ENCODE measurements at places on chromosomes 1 and 21.

GRCh38 chr1:150534002-150534401 is 15.2 kb upstream of the ADAMTSL4 start:
- DNase-seq = no peak

GRCh38 chr1:145796753-145797152 is 27.1 kb downstream of the RNF115 start:
- DNase-seq = no peak

DNA sequence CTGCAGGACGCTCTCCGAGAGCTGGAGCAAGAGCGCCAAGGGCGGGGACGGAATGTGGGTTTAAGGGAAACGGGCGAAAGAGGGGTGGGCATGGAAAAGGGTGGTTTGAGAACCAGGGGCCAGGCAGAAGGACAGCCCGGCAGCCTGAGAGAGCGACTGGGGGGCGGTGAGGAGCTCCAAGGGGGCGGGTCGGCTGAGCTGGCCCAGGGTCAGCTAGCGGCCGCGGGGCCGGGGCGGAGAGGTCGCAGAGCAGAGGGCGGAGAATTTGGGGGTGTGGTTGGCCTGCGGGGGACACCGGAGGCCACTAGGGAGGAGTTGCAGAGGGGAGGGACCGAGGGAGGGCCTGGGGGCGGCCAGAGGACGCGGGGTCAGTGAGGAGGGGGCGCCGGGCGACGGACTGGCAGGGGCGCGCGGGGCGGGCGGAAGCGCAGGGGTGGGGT is 54.7 kb downstream of the NDUFS5 start:
- no peak for DNase-seq

DNA sequence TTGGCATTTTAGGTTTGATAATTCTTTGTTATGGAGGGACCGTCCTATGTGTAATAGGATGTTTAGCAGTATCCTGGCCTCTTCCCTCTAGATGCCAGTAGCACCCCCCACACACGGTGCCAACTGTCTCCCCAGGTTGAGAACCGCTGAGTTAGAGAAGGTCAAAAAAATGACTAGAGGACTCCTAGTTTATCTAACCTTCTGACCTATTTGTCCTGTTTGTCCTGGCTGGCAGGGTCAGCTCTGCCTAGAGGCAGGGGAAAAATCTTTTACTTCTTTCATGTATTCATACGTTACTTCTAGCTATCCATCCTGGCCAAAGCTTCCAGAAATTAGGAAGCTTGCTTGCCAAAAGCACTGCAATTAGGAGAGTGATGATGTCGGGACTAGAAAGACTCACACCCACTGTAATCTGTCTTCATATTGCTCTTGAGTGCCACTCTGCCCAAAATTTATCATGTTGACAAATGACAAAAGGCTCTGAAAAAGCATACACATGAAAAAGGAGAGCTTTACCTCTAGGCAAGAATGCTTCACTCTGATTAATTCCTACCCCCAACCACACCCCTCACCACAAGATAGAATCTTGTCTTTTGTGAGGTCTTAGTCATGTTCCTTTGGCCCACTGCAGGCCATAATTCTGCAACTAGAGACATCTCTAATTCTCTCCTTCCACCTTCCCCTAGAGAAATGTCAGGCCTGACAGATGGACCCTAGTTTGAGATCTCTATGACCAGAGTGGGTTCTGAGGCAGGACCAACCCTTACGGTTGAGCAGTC is 14.4 kb upstream of the AKR1A1 start:
- DNase-seq = no peak

- DNase-seq = no peak
Observed at GRCh38 chr1:105087506-105087905, 1337.8 kb downstream of the AMY1C start.

GRCh38 chr1:206505702-206506355 is 1.5 kb upstream of the RASSF5 start:
- no peak for DNase-seq

GRCh38 chr1:248047008-248047407 is 372 bp downstream of the OR2L3 start:
- no peak for DNase-seq

GRCh38 chr1:101769520-101769919 is 227.2 kb downstream of the OLFM3 start:
- DNase-seq = no peak

DNA sequence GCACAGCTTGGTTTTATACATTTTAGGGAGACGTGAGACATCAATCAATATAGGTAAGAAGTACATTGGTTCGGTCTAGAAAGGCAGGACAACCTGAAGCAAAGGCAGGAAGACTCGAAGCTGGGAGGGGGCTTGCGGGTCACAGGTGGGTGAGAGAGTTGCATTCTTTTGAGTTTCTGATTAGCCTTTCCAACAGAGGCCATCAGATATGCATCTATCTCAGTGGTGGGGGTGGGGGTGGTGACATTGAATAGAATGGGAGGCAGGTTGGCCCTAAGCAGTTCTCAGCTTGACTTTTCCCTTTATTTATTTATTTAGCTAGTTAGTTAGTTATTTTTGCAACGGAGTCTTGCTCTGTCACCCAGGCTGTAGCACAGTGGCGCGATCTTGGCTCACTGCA is 85.6 kb downstream of the WDR4 start:
- no peak for DNase-seq

- no peak for DNase-seq
Observed at GRCh38 chr1:246435421-246436041, 71.5 kb downstream of the SMYD3 start.

DNA sequence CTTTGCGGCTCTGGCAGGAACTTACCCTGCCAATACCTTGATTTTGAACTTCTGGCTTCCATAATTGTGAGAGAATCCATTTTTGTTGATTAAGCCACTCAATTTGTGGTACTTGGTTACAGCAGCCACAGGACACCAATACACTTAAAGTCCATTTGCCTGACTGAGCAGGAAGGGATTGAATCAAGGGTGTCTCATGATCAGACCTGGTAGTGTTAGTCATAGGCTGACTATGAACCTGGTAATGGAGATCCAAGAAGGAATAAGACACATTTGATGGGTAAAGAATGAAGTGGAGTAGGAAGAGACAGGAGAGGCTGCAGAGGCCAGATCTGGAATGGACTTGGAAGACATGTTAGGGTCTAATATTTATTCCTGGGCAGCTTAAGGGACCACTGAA is 31.2 kb upstream of the MAP1LC3C start:
- no peak for DNase-seq

DNA sequence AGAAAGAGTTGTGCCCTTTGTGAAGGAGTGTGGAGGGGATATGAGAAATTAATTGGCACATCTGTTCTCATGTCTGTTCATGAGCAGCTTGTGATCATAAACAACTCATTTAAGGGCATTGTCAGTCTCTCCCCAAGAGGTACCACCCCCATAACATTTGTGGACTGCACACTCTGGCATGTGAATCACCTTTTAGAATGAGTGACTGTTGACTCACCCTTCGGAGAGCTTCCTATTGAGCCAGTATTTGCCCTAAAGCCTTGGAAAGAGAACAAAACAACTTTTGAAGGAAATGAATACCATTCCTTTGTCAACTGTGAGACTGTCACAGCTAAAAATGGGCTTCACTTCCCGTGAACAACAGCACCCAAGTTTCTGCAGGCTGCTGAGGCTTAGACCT is 27.5 kb upstream of the MYSM1 start:
- no peak for DNase-seq

GRCh38 chr21:38987633-38988508 is 182.1 kb downstream of the ETS2 start:
- DNase-seq = no peak

- DNase-seq = no peak
Observed at GRCh38 chr1:179014123-179014522, 11.6 kb upstream of the FAM20B start.

DNA sequence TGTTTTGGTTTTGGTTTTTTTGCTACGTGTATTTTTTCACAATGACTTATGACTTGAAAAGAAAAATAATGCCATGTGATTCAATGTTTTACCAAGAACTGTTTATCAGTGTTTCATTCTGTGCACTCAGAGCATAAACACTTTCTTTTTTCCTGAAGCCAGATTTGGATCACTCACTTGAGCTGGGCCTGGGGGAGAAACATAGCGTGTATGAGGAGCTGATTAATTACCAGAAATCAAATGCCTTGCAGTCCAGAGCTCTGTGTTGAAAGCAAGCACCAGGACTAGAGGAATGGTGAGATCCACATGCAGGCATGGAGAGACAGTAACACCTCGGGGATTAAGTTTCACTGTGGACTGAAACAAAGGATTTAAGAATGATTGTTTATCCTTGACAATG is 642.1 kb upstream of the ADGRL2 start:
- no peak for DNase-seq

DNA sequence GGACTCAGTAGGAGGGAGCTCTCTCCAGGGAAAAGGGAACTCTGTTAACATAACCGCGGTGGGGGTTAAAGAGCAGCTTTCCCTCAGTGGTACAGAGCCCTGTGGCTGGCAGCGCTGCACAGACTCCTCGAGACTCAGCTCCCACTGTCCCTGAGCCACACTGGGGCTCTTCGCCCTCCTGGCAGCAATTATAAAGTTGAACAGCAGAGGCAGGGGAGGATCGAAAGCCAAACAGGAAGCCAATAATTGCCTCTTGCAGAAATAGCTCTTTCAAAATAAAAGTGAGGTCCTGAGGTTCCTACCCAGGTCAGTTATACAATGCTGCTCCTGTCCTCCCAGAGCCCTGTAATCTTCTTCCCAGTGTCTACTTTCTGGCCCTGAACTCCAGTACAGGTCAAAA is 77.0 kb downstream of the FAM78B start:
- no peak for DNase-seq

GRCh38 chr1:111792249-111792648 is 36.5 kb downstream of the DDX20 start:
- DNase-seq = no peak

GRCh38 chr1:37238364-37239224 is 204.3 kb upstream of the GRIK3 start:
- no peak for DNase-seq

GRCh38 chr1:100921110-100921706 is 25.3 kb downstream of the SLC30A7 start:
- peak; percentile 8 for DNase-seq

- DNase-seq = no peak
Observed at GRCh38 chr1:1915911-1916840, 1.1 kb downstream of the CALML6 start.

- no peak for DNase-seq
Observed at GRCh38 chr1:89433421-89433820, 69.6 kb downstream of the GBP6 start.

- DNase-seq = no peak
Observed at GRCh38 chr1:78224861-78225552, 179.2 kb downstream of the GIPC2 start.

- DNase-seq = no peak
Observed at GRCh38 chr1:168227620-168228019, 1.8 kb downstream of the SFT2D2 start.

DNA sequence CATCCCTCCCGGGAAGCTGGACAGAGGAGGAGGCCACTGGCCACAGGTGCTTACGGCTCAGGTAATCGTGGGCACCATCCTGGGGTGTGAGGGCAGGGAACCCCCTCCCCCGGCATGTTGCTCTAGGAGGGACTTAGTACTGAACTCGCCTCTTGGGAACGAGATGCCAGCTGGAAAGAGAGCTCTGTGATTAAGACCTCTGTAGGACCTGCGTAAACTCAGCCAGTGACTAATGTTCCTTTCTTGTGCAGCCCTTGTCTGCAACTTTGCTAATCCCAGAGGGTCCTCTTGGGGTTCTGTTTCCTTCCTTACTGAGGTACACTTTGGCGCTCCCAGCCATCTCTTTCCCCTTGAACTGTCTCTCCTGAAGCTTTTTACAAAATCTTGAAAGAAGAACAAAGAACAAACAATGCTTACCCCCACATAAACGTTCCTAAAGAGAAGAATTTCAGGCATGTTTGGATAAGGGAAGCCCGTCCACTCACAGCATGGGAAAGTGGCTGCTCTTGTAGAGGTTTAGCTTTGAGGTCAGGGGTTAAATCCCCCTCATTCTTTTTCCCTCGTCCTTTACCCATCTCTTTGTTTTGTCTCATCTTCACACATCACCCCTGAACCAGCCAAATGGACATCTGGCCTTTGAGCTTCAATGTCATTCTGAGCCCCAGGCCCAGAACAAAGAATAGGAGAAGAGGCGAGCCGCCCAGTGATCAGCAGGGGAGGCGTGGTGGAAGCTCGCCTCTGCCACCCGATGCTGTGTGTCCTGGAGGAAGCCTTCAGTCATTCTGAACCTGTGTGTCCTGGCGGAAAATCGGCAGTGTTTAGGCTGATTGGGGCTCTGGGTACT is 37.4 kb downstream of the CITED4 start:
- no peak for DNase-seq

- DNase-seq = no peak
Observed at GRCh38 chr1:203638103-203638475, 11.5 kb downstream of the ATP2B4 start.

DNA sequence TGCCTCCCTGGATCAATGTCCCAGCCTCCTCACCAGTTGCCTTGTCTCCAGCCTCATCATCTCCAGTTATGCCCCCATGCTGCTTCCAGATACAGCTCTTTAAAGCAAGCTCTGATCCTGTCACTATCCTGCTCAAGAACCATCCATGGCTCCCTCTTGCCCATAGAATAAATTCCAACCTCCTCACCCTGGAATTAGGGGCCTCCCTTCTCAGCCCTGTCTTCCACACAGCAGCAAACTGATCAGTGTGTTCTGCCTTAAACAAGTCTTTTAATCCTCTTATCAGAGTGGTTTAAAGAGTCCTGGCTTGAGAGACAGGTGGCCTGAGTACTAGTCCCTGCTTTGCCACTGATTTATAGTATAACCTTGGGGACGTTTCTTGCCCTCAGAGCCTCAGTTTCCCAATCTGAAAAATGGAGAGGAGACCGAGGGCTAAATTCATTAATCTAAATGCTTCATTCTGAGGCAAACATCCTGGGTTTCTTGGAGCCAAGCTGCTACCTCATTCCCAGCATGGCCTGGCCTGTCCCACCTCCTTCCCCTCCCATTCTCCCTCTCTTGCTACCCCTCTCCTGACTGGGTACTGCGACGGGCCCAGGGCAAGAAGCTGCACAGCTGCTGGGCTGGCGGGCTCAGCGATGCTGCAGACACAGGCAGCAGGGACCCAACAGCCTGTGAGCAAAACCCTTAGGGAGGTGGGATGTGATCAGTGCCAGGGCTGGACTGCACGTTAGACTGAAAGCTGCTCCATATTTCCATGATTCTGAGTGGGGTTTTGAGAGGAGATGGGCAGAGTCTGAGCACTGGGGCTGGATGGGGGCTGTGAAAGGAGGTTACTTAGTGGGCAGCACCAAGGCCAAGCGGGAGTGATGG is 221.4 kb downstream of the PTPRU start:
- DNase-seq = no peak

GRCh38 chr21:31921079-31921478 is 48.3 kb downstream of the HUNK start:
- DNase-seq = no peak

GRCh38 chr1:202248861-202249260 is 55.3 kb downstream of the LGR6 start:
- no peak for DNase-seq

GRCh38 chr21:16305686-16306085 is 575.9 kb downstream of the USP25 start:
- no peak for DNase-seq

GRCh38 chr1:226739696-226740065 is 599 bp upstream of the ITPKB start:
- no peak for DNase-seq

- no peak for DNase-seq
Observed at GRCh38 chr1:36542024-36542961, 59.6 kb upstream of the CSF3R start.

All from effector memory CD8-positive, alpha-beta T cell (primary cell).